ENCODE measurements at places on chromosomes 3 and 15. TPM values are rescaled to one million over a fixed set of nuclear protein-coding genes. Genes with fewer than 3 reads are reported as not detected.

GRCh38 chr15:64089543-64090280 lies 3.9 kb downstream of the CIAO2A start:
- H3K36me3 ChIP-seq = peaks cover 3% of the 10 kb centered on the region
- no peak overlapping the region for H3K4me3 ChIP-seq
- peaks cover 11% of the 10 kb centered on the region for H3K4me1 ChIP-seq
- H3K27ac ChIP-seq = no peak overlapping the region

The C2CD4B gene
- total RNA-seq = 0.26 TPM

- no peak overlapping the region for H3K4me3 ChIP-seq
- no peaks in the 10 kb centered on the region for H3K27me3 ChIP-seq
- no peak overlapping the region for H3K27ac ChIP-seq
Measured at GRCh38 chr3:24481193-24481592, 13.5 kb downstream of the THRB start.

- H3K4me3 ChIP-seq = no peak overlapping the region
- no peak overlapping the region for H3K27ac ChIP-seq
- DNase-seq = no peak
- no peaks in the 10 kb centered on the region for H3K36me3 ChIP-seq
Measured at GRCh38 chr3:182606905-182607504, 186.3 kb upstream of the ATP11B start.

The LRRN1 gene
- total RNA-seq = 0.13 TPM

The TOPAZ1 gene
- not detected for total RNA-seq

The SLC15A2 gene
- total RNA-seq = 0.41 TPM

DNA sequence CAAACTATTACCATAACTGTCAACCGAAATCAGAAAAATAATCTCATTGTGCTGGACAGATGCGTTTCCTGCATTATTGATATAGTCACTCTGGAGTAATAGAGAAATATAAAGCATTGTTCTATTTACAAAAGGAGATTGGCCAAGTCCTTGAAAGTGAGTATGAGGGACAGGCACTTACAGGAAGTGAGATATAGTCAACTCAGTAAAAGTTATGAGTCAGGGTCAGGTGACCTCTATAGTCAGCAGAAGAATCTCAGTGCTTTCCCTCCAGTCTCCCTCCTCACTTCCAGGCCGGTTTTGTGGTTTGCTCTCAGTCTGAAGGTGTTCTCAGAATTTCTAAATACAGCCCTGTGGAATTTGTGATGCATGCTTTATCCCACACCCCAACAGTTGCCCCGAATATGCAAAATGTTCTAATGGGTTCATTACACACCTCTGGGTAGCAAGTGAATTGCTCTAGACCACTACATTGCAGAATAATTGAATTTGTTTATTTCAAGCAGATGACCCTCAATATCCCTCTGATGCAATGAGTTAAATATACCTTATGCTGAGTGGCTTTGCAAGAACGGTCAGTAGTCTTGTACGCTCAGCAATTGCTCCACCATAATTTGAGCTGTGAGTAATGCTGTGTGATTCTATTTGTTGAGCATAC lies 787.7 kb downstream of the MCTP2 start:
- H3K4me3 ChIP-seq = no peak overlapping the region
- no peaks in the 10 kb centered on the region for H3K27me3 ChIP-seq
- H3K4me1 ChIP-seq = peaks cover 3% of the 10 kb centered on the region
- H3K27ac ChIP-seq = peak overlapping the region; percentile 40

DNA sequence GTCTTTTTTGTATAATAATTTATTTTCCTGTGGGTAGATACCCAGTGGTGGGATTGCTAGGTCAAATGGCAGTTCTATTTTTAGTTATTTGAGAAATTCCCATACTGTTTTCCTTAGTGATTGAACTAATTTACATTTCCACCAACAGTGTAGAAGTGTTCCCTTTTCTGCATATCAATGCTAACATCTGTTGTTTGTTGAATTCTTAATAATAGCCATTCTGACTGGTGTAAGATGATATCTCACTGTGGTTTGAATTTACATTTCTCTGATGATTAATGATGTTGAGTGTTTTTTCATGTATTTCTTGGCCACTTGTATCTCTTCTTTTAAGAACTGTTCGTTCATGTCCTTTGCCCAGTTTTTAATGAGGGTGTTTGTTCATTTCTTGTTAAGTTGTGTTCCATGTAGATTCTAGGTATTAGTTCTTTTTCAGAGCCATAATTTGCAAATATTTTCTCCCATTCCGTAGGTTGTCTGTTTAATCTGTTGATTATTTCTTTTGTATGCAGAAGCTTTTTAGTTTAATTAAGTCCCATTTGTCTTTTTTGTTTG lies 713.3 kb upstream of the EPHA6 start:
- H3K4me1 ChIP-seq = no peaks in the 10 kb centered on the region
- H3K27me3 ChIP-seq = no peaks in the 10 kb centered on the region
- DNase-seq = no peak
- H3K4me3 ChIP-seq = no peak overlapping the region
- H3K27ac ChIP-seq = no peak overlapping the region
- H3K36me3 ChIP-seq = no peaks in the 10 kb centered on the region

The ROPN1 gene
- total RNA-seq = not detected

- H3K27ac ChIP-seq = no peak overlapping the region
- no peaks in the 10 kb centered on the region for H3K4me1 ChIP-seq
- peaks cover 34% of the 10 kb centered on the region for H3K27me3 ChIP-seq
- H3K4me3 ChIP-seq = no peak overlapping the region
Measured at GRCh38 chr15:91291673-91292072, 191.6 kb downstream of the SV2B start.

All from Panc1 (cell line).